ENCODE measurements at places on chromosomes 12 and 14.

DNA sequence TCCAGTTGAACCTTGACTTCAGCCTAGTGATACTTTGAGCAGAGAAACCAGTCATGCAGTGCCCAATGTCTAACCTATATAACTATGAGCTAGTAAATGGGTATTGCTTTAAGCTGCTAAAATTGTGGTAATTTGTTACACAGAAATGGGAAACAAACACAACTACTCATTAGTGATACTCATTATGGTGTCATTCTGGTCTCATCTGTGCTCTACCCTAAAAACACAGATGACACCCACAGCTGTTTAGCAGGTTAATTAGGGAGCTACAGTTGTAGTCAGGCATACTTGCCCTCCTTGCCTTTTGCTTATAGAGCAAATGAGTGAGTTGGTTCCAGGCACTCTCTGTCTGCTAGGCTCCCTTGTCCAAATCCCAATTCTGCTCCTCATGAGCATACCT is 50.0 kb upstream of the ATF7IP start:
- DNase-seq, result no peak

DNA sequence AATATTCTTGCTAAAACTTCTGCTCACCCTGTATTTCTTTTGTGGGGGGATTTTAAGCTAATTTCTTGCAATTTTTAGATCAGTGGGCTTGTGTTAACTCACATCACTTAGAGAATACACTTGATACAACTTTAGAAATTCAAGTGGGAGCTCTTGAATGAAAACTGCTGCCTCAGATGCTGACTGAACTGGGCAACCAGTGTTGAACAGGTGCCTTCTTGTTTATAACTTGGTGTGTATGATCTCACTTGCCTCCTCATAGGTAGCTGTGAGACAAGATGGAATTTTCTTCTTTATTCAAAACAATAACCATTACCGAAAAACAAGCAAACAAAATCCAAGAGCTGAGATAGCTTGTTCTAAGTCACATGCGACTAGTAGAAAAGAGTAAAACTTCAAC is 63.5 kb downstream of the FGD4 start:
- DNase-seq, result no peak

- no peak for DNase-seq
Observed at GRCh38 chr12:120759591-120760348, 34.1 kb downstream of the ACADS start.

DNA sequence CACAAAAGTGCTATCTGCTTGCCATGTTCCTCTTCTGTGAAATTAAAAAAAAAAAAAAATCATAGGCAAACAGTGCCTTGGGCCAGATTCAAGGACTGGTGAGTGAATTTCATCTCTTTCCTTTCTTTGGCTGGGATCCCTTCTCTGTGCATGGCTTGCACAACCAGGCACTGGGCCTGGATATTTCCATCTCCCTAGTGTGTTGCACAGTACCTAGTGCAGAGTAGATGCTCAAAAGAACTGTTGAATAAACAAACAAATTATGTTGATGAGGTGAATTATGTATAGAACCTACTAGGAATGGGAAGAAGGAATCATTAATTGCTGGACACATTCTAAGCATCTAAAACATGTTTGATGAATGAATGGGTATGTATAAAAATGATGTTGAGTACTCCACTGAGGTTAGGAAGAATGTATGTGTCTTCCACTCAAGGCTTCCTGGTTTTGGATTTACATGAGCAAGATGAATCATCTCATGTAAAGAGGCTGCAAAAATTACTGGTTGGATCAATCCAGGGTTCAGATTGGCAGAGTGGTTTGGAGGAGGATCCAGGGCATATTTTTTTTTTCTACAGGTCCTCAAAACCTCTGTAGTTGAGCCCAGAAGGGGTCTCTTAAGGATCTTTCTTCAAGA is 93.2 kb downstream of the EMP1 start:
- no peak for DNase-seq

- no peak for DNase-seq
Observed at GRCh38 chr12:118429688-118430383, 53.5 kb downstream of the SUDS3 start.

GRCh38 chr14:31992011-31992447 is 85.1 kb upstream of the ARHGAP5 start:
- no peak for DNase-seq

GRCh38 chr12:92431146-92431545 is 271.6 kb upstream of the PLEKHG7 start:
- peak; percentile 6 for DNase-seq

- DNase-seq, result peak; percentile 33
Observed at GRCh38 chr12:108635201-108635996, 1.7 kb upstream of the SELPLG start.

DNA sequence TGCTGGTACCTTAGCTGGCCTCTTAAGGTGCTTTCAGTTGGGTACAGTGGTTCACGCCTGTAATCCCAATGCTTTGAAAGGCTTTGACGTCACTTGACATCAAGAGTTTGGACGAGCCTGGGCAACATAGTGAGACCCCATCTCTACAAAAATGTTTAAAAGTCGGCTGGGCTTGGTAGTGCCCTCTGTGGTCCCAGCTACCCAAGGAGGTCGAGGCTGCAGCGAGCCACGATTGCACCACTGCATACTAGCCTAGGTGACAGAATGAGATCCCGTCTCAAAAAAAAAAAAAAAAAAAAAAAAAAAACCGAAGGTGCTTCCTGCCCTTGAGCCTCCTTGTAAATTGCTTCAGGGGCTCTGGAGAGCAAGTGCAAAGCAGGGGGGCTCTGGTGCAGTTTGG is 50.0 kb downstream of the ACACB start:
- DNase-seq, result no peak

- DNase-seq, result no peak
Observed at GRCh38 chr14:101175731-101176534, 272.4 kb upstream of the RTL1 start.

GRCh38 chr12:2422591-2422990 is 369.8 kb downstream of the CACNA1C start:
- DNase-seq, result no peak

- no peak for DNase-seq
Observed at GRCh38 chr12:121794534-121795033, 1.1 kb upstream of the RHOF start.

DNA sequence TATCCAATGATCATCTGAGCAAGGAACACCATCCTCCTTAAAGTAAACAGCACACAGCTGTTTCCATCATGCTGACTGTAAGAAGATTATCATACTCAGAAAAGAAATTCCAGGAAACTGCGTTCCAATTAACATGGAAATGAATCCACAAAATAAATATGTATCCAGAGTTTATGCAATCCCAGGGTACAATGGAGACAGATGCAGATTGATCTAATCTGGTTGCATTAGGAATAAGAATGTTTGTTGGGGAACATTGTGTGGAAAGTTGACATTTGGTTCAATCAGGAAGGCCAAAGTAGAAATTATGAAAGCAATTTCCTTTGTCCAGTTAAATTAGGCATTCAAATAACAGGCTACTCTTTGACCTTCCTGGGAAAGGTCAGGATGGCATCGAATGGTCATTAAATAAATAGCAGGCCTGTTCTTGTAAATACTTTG is 236.9 kb upstream of the AMIGO2 start:
- DNase-seq, result no peak

DNA sequence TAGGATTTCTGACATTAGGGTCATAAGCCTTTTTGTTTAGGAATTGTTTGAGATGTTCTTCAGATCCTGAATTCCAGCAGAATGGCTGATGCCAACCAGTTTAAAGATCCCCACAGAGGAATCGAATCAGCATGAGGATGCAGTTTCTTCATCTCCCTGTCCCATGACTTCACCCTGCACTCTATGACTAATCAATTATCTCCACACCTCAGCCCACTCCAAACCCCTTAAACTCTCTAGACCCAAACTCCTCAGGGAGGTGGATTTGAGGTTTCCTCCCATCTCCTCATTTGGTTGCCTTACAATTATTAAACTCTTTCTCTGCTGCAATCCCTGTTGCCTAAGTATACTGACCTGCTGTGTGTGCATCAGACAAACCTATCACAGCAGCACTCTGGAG is 86.5 kb upstream of the CRY1 start:
- no peak for DNase-seq

- no peak for DNase-seq
Observed at GRCh38 chr14:35121026-35121886, 534 bp downstream of the PPP2R3C start.

DNA sequence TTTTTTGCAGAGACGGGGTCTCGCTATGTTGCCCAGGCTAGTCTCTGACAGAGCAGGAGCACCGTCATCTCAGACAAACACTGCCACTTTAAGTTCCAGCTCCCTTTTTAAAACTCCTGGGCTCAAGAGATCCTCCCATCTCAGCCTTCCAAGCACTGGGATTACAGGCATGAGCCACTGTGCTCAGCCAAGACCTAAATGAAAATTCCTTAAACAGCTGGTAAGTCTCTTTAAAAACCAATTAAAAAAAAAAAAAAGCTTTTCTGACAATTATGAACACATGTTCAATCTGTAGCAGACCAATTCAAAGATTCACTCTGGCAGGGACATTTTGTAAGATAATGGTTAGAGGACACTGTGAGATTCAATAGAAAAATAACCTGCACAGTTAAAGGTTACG is 77.8 kb downstream of the HECTD4 start:
- DNase-seq, result no peak

GRCh38 chr12:64299628-64300027 is 77.5 kb upstream of the KICS2 start:
- no peak for DNase-seq

DNA sequence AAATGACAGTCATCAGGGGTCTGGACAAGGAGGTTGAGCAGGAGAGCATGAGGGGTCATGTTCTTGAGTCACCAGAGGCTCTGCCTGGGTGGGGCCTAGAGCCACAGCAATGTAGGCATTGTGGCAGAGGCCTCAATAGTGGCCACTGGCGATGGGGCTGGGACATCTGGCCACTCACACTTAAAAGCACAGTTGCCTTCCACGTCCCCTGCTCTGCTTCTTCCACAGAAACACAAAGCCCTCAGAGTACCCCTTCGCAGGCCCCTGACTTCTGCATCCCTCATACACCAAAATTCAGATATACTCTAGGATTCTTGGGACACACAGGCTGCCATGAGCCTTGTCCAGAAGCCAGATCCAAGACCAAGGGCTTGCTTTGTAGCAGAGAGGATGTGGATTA is 2.2 kb downstream of the SLC10A1 start:
- DNase-seq, result no peak

- DNase-seq, result no peak
Observed at GRCh38 chr12:89893972-89894706, 185.5 kb upstream of the ATP2B1 start.

DNA sequence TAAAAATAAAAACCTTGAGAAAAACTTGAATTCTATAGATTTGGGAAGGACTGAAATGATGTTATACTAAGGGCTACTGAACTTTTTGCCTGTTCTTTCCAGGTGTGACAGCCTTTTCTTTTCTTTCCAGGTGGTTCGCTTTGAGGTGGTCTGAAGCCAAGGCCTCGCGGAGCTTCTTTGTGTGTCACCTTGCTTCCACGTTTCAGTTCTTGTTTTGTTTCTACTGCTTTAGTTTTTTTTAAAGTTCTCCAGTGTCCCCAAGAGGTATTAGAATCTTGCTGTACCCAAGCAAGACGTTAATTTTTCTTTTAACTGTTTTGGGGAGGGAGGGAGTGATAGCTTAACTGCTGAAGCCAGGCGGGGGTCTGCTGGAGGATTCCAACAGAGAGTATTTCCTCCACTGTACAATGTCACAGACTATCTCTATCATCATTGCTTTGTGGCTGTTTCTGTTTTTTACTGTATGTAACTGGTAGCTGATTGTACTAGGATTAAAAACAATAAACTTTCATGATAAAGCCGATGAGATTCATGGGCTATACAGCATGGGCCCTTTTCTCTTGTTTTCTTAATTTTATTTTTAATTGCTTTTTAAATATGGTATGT is 40.2 kb downstream of the PROX2 start:
- no peak for DNase-seq

DNA sequence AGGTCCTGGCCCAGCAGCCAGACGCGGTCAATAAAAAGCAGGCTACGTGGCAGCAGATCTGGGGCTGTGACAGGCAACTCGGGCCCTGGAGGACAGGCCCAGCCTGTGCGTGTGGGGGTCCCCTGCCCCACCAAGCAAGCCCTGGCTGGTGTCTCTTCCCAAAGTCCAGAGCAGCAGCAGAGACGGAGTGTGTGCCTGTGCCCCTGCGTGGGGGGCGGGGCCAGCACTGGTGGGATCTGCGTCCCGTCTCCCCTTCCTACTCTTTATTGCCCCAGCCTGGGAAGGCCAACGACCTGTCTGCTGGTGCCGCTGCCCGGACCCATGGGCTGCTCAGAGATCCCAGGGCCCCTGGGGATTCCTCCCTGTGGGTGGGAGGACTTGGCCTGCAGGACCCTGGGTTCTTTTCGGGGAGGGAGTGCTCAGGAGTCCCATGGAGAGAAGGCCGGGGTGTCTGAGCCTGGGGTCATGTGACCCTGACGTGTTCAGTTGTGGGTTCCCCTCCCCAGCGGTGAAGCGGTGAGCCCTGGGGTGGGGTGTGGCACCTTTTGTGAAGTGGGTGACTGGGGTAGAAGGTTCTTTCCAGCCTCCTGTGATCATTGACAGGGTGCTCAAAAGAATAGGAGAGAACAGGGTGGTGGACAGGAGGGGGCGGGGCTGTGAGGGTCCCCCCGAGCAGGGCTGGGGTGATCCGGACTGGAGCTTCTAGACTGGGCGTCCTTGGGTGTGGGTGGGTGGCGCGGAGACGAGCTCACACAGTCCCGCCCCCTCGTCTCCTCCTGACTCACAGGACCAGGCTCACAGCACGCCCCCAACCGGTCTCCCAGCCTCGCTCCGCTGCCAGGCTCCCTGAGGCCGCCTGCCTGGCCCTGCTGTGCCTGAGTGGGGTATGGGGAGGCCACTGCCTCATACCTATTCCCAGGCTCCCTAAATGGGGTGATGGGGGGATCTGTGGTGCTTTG is 22.4 kb downstream of the ASPG start:
- DNase-seq, result no peak

DNA sequence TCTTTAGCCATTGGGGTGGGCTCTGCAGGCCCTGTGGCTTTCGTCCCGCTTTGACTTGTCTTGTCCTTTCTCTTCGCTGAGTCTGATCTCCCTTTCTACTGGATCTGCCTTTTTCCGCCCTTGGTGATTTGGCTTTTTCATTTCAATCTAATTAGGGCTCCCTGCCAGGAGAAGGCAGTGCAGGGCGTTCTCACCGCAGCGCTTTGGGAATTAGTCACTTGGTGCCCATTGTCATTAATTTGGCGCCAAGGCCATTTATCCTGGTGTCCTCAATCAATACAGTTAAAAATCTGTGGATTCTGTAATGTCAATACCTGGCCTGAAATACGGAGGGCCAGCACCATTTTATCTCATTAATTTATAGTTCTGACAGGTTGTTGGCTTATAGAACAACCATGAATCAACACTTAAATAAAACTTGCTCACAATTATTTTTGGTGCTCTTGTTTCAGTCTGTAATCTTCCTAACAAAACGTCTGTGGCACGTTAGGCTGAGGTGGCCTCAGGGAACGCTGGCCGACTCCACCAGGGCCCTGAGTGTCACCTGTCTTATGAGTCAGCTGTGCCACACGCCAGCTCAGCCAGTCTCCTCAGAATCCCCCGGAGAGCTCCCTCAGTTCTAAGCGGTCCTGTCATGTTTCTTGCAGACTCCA is 115.7 kb downstream of the BEGAIN start:
- peak; percentile 50 for DNase-seq
